ENCODE measurements at places on chromosomes 12 and 14.

DNA sequence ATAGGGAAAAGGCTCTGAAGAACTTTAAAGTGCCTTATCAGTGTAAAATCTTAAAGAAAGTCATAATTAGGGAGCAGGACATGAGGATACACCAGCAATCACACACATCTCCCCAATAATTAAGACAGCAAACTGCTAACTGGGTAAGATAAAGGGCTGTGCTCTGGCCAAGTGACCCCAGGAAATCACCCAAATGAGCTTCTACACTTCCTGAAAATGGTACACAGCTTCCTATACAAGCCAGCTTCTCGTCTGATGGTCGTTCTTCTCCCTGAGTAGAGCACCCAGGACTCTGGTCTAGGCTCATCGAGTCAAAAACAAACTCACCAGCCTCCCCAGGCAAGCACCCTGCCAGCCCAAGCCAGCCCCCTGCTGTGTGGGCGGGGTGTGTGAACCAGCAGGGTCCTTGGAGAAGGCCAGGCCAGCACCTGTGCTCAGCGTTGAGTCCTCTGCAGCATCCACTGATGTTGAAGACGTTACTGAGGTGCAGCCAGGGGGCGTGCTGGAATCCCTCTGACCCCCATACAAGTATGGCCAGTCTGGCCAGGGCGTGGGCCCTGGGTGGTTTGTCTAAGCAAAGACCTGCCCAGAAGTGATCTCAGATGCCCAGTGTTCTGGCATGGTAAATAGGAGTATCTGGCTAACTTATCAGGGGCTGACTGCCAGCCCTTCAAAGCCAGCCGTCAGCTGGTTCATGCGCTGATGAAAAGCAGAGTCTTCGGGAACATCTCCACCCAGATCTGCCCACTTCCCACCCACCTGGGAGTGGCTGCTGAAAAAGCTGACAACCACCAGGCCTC, 41.4 kb downstream of the ACTN1 start:
- no peak for DNase-seq

DNA sequence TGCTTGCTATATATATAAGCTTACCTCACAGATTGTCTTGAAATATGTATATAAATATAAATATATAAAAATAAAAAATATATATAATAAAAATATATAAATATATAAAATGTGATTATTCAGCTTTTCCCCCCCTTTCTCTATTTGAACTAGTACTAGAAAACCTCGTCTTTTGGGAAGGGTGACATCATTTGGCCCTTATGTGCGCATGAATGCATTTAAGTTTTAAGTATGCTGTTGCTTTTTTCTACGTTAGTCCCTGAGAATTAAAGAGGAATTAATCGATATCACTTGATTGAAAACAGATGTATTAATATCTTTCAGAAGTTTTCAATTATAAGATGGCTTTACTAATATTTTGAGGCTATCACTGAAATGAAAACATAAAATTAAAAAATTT, 69.9 kb downstream of the RAD51B start:
- no peak for DNase-seq

GRCh38 chr12:109777544-109777943, 55.7 kb downstream of the TRPV4 start:
- peak; percentile 63 for DNase-seq

DNA sequence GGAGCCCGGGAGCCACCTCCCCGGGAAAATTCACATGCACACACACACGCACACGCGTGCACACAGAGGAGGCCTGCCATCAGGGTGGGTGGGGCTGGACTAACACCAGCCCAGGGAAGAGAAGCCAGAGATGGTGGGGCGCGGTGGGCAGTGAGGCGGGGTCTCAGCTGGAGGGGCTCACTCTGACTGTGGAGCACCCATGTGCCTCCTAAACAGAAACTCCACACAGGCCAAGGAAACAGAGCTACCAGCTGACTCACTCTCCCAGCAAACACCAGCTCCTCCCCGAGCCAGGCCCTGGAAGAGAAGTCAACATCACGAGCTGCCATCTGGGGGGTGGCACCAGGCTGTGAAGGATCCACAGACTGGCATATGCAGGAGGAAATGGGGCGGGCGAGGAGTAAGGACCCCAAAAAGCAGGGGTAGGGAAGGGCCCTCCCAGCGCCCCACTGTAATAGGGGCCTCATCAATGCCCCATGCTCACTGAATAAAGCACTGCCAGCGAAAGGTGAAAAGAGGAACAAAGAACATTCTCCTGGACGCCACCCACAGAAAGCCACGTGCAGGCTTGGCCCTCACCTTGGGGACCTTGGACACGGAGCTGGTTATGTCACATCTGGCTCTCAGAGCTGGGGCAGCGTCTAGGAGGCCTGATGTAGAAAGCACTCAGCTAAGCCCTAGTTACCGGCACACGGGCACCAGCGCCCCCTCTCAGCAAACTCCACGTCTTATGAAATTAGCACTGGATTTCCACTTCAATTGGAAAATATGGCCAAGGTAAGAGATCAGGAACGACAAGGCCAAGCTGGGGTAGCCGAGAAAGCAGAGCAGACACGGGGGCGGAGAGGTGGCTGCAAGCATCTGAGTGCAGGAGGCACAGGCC, 8.4 kb upstream of the INF2 start:
- no peak for DNase-seq

DNA sequence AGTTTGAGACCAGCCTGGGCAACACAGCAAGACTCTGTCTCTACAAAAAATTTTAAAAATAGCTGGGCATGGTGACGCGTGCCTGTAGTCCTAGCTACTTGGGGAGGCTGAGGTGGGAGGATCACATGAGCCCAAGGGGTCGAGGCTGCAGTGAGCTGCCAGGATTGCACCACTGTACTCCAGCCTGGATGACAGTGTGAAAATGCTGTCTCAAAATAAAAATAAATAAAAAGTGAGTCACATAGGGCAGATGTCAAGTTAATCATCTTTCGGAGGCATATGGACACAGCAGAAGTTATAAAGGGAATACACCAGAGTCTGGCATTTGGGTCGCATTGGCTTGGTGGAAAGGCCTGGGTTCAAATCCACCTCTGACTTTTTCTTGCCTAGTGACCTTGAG, 92.7 kb downstream of the PHETA1 start:
- no peak for DNase-seq

DNA sequence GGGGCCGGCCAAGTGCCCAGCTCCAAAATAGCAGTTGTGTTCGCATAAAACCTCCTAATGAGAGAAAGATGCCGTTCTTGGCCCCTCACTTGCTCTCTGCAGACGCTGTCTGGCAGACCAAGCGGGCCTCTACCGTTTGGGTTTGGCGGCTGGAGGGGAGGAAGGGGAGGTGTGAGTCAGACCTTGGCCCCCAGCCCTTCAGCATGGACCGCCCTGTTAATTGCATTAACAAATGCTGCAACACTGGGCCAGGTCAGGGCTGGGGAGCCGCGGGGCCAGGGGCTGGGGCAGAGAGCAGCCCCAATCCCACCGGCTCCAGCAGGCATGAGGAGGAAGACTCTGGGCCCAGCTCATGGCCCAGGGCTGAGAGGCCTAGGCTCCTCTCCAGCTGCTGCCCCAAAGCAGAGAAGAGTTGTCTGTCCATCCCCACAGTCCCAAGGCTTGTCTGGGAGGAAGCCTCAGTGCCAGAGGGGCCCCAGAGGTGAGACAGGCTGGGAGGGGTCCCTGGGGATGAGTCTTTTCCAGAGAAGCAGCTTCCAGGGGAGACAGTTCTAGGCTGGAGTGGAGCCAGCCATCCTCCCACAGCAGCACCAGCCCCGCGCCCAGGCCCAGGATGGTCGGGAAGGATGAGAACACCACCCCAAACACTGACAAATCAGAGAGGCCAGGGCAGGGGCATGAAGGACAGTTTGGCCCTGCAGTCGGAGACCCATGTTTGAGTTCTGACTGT, 16.9 kb downstream of the LTBP2 start:
- no peak for DNase-seq

DNA sequence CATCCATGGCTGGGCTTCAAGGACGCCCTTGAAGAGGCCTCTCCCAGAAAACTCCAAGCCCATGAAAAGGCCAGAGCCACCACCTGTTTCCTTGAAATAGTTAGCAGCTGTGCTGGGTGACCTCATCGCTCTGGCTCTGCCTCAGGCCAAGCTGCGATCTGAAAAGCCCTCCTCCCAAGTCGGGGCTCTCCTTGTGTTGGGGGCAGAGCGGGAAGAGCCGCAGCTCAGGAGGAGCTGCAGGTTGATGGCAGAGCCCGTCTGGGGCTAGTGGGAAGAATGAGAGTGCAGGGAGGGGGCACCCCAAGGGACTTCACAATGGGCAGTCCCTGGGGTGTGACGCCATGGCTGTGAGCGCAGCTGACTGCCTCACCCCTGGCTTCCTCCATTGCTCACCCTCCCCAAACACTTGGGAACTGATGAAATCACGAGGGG, 50.0 kb upstream of the STON2 start:
- no peak for DNase-seq

- no peak for DNase-seq
Measured at GRCh38 chr14:31990183-31990857, 86.8 kb upstream of the ARHGAP5 start.

DNA sequence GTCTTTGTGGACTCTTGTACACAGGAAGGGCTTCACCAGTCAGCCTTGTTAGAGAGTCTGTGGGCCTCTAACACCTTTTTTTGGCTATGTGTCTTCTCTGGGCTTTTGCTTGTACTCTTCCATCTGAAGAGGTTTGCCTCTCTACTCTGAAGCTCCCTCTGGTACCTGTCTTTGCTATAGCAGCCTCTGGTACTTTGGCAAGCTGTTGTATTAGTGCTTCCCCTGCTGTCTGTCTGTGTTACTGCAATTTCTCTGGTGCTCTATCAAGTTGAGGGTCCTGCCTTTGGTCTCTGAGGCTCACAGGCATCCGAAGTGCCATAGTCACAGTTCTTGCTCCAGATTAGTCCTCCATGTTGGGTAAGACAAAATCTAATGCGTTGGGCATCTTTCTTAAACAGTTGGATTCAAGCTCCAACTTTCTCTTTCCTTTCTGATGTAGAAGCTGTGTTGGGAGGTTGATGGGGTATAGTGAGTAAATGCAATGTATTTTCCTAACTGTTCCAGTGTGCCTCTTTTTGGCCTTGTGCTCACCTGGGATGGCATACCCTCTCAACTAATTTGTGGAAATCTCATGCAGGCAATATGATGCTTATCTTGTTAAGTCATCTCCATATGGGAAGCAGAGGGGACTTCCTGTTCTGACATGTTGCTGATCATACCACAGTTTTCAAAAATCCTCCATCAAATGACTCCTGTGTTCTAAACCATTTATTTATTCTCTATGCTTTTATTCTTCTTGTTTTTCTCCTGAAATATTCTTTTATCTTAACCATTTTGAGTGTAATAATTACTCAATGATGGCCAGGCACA, 88.8 kb downstream of the ATF7IP start:
- DNase-seq, result peak; percentile 18

DNA sequence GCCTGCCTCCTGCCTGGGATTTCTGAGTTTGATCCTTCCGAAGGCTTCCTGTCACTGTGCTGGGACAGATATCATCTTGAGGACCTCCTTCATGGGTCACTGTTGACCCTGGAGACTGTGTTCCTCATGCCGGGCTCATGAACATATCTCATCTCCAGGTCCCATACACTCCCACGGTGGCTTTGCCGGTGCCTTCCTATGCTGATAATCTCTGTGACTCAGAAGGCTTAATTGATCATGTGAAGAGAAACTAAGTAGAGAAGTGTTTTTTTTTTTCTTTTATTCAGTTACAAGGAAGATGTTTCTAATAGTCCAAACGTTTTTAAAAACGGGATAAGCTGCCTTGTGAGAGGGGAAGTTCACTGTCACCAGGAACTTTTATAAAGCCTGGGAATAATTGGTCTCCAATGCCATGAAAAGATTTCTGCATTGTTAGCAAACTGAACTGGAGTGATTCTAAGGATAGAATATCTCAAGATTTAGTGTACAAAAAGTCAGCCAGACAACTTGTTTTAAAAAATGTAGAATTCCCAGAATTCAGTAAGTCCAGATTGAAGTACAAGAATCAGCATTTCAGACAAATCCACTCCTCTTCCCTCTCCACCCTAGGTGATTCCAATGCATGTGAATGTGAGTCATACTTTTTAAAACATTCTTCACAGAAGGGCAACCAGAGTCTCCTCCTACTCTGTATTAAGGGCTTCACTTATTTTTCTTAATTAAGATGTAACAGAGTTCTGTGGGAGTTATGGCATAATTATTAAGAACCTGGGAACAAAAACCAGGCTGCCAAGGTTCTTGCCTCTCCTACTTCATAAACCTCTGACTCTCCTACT, 139.8 kb upstream of the LGR5 start:
- no peak for DNase-seq

- no peak for DNase-seq
Measured at GRCh38 chr12:24360907-24361306, 411.4 kb upstream of the SOX5 start.

DNA sequence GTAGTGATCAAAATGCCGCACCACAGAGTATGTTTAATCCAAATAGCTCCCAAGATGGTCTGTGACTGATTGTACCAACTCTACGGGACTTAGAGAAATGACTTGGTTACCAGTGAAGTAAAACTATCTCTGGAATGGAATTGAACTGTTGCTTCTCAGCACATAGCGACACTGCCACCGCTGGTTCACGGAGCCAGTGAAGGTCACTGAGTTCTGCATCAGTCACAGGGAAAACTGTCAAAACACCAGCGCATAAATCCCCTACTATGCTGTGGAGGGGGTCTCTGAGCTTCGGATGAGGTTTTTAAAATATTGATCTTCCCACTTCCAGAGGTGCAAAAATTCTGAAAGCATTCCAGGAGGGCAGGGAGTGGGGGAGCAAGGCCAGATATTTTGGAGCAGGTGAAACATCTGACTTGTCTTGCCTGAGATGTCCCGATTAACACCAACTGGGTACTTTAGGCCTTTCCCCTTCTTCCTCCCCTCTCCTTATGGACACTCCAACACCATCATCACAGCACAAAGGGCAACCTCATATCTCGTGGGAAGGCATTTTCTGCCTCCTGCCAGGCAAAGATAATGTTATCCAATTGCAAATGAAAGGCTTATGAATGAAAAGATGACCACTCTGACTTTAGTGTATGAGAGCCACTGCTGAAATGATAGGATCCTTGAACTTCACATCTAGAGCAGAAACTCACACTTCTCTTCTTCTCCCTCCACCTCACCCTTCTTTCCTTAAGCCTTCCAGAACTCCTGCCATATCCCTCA, 2.0 kb upstream of the PLXNC1 start:
- DNase-seq, result no peak

DNA sequence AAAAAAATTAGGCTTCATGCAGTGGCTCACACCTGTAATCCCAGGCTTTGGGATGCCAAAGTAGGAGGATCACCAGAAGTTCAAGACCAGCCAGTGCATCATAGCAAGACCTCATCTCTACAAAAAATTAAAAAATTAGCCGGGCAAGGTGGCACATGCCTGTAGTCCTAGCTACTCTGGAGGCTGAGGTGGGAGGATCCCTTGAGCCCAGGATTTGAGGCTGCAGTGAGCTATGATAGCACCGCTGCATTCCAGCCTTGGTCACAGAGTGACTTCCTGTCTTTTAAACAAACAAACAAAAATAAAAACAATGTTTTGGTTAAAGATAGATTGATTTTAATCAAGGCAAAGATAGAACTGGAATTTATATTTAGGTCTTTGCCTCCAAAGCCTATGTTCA, 60.6 kb downstream of the WNK1 start:
- DNase-seq, result no peak

DNA sequence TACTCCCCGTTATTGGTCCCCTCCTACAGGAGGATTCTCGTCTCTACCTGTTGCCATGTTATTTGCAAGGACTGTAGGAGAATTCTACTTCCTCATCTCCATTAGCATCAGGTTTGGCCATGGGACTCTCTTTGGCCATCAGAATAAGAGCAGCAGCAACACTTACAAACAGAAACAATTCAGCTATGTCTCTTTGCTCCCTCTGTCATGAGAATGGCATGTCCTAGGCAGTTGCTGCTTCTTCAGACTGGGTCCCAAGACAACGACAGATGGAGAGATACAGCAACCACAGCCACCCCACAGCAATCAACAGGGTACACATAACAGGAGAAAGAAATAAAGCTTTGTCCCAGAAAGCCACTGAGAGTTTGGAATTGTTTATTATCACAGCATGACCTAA, 19.7 kb downstream of the SLC41A2 start:
- no peak for DNase-seq
